ENCODE measurements at places on chromosomes 6 and 20.

- DNase-seq = no peak
Measured at GRCh38 chr20:48831718-48832404, 4.1 kb upstream of the PREX1 start.

DNA sequence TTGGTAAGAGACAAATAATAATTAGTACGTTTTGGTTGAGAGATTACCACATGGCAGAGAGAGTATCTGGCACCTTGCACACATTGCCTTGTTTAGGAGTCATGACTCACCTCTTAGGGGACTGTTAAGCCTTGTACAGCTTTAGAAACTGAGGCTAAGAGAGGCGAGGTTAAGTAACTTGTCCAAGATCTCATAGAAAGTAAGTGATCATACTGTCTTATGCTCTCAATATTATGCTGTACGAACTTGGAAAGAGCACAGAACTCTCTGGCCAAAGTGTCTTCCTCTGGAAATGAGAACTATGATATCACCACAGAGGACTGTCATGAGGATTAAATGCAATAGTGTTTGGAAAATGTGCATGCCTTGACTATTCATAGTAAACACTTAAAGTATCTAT, 249.0 kb downstream of the UTRN start:
- DNase-seq = no peak

DNA sequence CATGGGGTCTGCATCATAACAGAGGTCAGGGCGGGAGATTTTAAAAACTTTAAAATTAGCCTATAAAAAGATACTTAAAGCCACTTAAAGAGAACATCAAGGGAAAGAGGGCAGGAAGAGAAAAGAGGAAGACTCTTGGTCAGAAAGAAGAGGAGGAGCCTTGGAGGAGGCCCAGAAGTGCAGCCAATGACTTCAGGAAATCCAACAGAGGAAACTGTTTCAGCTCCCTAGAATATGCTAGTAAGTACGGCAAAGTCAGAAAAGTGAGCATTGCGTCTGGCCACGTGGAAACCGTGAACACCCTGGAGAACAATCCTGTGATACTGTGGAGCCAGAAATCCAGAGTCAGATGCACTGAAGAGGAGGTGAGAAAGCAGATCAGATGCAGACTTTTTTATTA, 22.5 kb upstream of the NHSL1 start:
- DNase-seq = no peak

DNA sequence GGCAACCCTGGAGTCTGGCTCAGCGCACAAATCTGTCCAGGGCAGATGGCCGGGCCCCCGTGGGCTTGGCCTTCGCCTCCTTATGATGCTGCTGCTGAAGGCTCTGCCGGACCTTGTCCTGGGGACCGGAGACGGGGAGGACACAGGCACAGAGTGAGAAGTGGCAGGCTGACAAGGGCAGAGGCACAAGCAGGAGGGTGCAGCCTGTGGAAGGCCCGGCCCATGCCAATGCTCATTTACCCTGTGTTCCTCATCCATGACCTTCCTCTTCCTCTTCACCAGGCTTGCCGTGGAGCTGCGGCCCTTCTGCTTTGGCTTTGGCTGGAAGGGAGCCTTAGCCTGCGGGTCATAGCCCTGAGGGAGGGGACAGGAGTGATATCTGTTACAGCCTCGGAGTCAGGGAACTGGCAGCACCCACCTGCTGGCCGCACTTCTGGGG, 2.4 kb downstream of the B3GALT4 start:
- DNase-seq = no peak

All from right kidney (tissue), 9 donors.